Thyroid gland (tissue), 4 donors: ENCODE measurements at places on chromosomes 7 and 10. TPM values are rescaled to one million over a fixed set of nuclear protein-coding genes. Genes with fewer than 3 reads are reported as not detected.

TRIM4 gene
- total RNA-seq: 78.1 TPM

NME8 gene
- 2.6 TPM for total RNA-seq

CYP2E1 gene
- 2.0 TPM for total RNA-seq

OPN1SW gene
- total RNA-seq: not detected

SPRN gene
- total RNA-seq: not detected

DNA sequence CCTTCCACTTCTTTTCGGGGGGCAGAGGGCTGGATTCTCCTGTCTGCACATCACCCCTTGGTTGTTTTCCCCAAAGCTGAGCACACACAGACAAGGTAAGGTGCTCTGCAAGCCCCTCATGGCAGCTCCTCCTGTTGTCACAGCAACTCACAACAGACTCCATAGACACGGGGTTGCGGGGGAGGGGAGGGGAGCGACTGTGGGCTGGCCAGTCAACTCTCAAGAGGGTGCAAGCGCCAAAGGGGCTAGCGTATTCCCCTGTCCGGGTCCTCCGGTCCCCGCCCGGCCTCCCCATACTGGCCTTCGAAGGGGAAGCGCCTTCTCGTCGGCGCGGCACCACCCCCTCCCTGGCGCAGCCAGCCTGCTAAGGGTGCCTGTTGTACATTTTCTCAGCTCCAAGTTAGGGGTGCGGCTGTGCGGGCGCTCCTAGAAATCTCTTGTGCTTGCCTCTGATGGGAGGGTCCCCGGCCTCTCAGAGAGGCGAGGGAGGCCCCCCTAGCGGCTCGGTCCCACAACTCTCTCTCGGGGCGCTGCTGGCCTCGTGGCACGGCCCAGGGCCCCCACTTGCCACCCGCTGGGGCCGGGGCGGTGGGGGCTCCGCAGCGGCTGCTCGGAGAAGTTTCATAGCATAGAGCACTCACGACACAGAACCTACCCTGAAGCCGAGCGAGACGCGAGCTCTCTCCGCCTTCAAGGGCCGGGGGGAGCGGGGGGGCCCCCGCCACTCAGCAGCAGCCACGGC lies 498 bp downstream of the RHOBTB1 start:
- peaks cover 11% of the 10 kb centered on the region for H3K4me1 ChIP-seq
- peak overlapping the region; percentile 94 for H3K4me3 ChIP-seq
- peak; percentile 71 for DNase-seq
- peak overlapping the region; percentile 97 for H3K27ac ChIP-seq

GRCh38 chr7:17586711-17587110 lies 288.3 kb downstream of the AHR start:
- no peaks in the 10 kb centered on the region for H3K4me1 ChIP-seq
- no peak for DNase-seq
- H3K27me3 ChIP-seq: no peaks in the 10 kb centered on the region
- H3K36me3 ChIP-seq: no peaks in the 10 kb centered on the region

GRCh38 chr7:133629701-133630100 lies 376.8 kb downstream of the EXOC4 start:
- DNase-seq: no peak
- no peaks in the 10 kb centered on the region for H3K4me1 ChIP-seq
- H3K27ac ChIP-seq: no peak overlapping the region
- H3K36me3 ChIP-seq: no peaks in the 10 kb centered on the region
- no peak overlapping the region for H3K4me3 ChIP-seq

DNA sequence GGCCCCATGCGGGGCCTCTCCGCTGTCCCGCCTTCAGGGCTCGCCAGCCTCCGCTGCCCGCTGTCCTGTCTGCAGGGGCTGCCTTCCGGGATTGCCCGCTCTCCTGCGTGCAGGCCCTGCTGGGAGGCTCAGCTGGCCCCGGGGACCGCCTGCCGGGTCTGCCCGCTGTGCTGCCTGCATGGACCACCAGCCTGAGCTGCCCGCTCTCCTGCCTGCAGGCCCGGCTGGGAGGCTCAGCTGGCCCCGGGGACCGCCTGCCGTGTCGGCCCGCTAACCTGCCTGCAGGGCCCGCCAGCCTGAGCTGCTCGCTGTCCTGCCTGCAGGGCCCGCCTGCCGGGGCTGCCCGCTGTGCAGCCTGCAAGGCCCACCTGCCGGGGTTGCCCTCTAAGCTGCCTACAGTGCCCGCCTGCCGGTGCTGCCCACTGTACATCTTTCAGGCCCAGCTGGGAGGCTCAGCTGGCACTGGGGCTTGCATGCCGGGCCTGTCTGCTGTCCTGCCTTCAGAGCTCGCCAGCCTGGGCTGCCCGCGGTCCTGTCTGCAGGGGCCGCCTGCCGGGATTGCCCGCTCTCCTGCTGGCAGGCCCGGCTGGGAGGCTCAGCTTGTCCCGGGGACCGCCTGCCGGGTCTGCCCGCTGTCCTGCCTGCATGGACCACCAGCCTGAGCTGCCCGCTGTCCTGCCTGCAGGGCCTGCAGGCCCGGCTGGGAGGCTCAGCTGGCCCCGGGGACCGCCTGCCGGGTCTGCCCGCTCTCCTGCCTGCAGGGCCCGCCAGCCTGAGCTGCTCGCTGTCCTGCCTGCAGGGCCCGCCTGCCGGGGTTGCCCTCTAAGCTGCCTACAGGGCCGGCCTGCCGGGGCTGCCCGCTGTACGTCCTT lies 165.1 kb downstream of the GLRX3 start:
- H3K27me3 ChIP-seq: no peaks in the 10 kb centered on the region
- H3K4me3 ChIP-seq: no peak overlapping the region
- H3K36me3 ChIP-seq: no peaks in the 10 kb centered on the region
- no peaks in the 10 kb centered on the region for H3K4me1 ChIP-seq
- peak; percentile 64 for DNase-seq

DNA sequence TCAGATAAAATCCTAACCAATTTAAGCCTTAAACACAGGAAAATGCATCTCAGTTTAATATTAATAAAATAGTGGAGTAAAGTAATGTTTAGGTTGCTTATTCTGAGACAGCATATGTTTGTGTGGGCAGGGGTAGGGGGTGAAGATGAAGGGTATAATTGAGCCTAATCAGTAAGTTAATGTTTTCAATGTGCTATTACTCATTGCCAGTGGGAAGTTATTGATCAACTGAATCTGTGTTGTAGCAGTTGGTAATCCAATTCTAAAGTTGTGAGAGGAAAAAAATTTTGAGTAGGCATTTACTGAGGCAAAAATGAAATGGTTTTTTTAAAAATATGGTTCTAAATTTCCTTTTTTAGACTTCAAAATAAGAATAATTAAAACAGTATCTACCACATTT lies 16.5 kb downstream of the CFAP69 start:
- no peaks in the 10 kb centered on the region for H3K4me1 ChIP-seq
- DNase-seq: no peak
- H3K4me3 ChIP-seq: no peak overlapping the region
- no peaks in the 10 kb centered on the region for H3K27me3 ChIP-seq
- no peaks in the 10 kb centered on the region for H3K36me3 ChIP-seq

- no peaks in the 10 kb centered on the region for H3K27me3 ChIP-seq
- no peak for DNase-seq
- peaks cover 12% of the 10 kb centered on the region for H3K4me1 ChIP-seq
Measured at GRCh38 chr10:73168465-73168803, 515 bp downstream of the FAM149B1 start.

- no peak overlapping the region for H3K4me3 ChIP-seq
- no peak for DNase-seq
- no peaks in the 10 kb centered on the region for H3K4me1 ChIP-seq
- H3K27ac ChIP-seq: no peak overlapping the region
- H3K36me3 ChIP-seq: no peaks in the 10 kb centered on the region
- no peaks in the 10 kb centered on the region for H3K27me3 ChIP-seq
Measured at GRCh38 chr7:149833495-149834130, 4.6 kb upstream of the ZNF862 start.

DNA sequence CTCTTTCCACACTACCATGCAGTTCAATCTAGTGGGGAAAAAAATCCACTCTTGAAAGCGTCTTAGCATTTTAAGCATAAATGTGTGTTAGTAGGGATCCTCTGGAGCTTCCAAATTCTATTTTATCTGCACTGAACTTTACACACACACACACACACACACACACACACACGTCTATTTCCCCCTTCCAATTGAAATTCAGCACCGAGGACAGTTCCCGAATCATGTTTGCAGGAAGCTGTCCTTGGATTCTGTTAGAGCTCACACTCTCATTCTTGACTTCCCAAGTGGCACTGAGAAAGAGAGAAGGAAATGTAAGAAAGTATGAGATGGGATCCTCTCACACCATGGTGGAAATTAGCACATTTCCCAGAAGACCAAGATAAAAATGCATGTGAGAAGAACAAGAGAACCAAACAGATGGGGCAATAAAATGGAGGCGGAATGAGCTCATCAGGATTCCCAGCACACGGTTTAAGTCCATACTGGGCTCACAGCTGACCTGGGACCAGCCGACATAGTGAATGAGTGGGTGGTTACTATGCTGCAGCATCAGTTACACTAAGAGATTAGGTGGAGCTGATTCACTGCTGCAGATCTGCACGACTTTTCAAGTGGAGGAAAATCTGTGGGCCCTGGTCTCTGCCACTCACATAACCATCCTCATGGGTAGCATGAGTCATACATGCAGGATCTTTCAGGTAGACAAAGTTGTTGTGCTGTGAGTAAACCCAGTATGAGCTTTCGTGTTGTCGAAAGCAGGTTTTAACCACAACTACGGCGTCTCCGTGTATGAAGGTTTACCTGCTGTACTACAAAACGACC lies 3.3 kb upstream of the NPTX2 start:
- no peaks in the 10 kb centered on the region for H3K36me3 ChIP-seq
- no peak overlapping the region for H3K4me3 ChIP-seq
- no peaks in the 10 kb centered on the region for H3K27me3 ChIP-seq

- H3K36me3 ChIP-seq: no peaks in the 10 kb centered on the region
- DNase-seq: no peak
- H3K27ac ChIP-seq: no peak overlapping the region
Measured at GRCh38 chr7:152884321-152884720, 124.8 kb downstream of the ACTR3B start.

DNA sequence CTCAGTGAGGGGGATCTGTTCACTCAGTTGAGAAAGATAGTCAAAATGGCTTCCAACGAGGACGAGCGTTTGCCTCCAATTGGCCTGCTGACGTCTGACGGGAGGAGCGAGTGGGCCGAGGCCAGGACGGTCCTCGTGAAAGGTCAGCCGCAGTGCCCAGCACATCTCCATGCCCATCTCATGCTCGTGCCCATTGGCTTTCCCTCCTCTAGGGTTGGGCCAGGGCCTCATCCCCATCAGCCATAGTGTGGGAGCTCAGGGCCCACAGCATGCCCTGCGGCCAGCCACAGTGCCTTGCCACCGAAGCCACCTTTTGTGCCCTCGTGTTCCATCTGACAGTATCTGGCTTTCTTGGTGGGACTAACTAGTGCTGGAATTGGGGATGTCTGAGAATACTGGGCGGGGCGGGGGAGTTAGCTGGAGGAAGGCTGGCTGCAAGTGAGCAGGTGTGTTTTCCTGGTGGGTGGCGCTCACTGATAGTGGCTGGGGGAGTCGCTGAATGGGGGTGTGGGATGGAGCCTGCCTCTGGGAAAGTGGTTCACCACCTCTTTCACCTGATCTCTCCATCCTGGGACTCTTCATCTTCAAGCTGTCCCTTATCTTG lies 13.9 kb downstream of the CHAT start:
- no peaks in the 10 kb centered on the region for H3K36me3 ChIP-seq
- H3K27me3 ChIP-seq: no peaks in the 10 kb centered on the region
- H3K27ac ChIP-seq: no peak overlapping the region
- no peak overlapping the region for H3K4me3 ChIP-seq

DNA sequence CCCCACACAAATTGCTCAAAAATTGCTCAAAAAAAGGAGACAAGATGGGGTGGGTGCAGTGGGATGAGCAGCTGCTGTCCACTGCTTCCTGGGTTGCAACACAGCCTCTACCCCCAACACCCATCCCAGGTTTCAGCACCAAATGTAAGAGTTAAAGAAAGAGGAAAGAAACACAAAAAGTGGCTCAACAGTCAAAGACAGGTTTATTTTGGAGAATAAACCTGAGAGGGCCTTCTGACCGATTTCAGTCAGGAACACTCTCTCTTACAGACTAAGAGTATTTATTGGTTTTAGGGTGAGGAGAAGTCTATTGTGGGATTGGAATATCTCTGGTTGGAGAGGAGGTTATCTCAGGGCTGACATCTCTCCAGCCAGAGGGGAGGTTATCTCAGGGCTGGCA lies 28.4 kb downstream of the OR13A1 start:
- DNase-seq: no peak
- H3K4me3 ChIP-seq: no peak overlapping the region
- H3K27me3 ChIP-seq: no peaks in the 10 kb centered on the region
- no peaks in the 10 kb centered on the region for H3K4me1 ChIP-seq
- H3K36me3 ChIP-seq: no peaks in the 10 kb centered on the region

DNA sequence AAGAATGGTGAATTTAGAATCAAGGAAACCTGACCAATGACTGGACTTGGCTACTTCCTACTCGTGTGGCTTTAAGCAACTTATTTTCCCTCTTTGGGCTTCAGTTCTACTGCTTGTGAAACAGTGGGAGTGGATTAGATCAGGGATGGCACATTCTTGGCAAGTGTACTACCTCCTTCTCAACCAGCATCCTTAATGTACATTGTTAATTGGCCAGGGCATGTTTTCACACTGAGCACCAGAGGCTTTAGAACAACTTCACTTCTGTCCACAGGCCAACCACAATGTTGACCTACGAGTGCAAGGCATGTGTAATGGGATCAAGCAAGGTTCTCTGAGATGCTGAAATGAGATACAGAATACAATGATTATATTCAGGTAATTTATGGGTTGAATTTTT lies 315.3 kb downstream of the ADRA2A start:
- no peak for DNase-seq
- no peaks in the 10 kb centered on the region for H3K4me1 ChIP-seq
- no peaks in the 10 kb centered on the region for H3K36me3 ChIP-seq
- no peak overlapping the region for H3K4me3 ChIP-seq
- H3K27ac ChIP-seq: no peak overlapping the region

DNA sequence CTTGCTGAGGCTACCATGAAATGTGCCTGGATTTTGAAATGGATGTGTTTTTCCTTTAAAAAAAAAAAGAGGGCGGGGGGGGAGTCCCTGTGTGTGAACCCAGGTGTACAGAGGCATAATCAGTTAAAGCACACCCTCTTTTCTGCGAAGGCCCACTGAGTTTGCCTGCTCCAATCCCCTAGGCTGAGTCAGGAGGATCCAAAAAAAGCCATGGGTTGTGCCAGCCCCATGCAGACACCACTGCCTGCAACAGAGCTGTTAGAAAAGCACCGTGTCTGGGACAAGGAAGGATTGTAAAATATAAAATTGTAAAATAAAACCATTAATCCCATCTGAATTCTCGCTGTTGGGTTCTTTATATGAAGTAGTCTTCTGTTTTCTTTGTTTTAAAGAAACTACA lies 217.9 kb downstream of the ADAM12 start:
- no peaks in the 10 kb centered on the region for H3K36me3 ChIP-seq
- peak overlapping the region; percentile 36 for H3K27ac ChIP-seq
- H3K27me3 ChIP-seq: no peaks in the 10 kb centered on the region
- peaks cover 23% of the 10 kb centered on the region for H3K4me1 ChIP-seq

DNA sequence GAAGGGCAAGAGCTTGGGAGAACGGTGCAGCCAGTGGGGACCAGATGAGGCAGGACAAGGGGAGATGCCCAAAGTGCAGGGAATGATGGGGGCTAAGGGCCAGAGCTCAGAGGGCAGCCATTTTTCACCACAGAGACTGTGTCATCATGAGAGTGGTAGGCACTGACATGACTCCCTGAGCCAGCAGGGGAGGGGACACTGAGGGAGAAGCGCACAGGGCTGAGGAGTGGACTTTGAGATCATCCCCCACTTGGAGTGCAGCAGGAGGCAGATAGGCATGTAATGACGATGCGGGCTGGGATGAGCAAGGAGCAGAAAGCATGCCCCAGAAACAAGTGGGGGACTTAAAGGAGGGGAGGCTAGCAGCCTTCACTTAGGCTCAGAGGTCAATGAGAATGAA lies 5.2 kb upstream of the SMKR1 start:
- H3K27ac ChIP-seq: no peak overlapping the region
- no peak overlapping the region for H3K4me3 ChIP-seq
- DNase-seq: no peak
- no peaks in the 10 kb centered on the region for H3K36me3 ChIP-seq
- H3K4me1 ChIP-seq: no peaks in the 10 kb centered on the region
